ENCODE measurements at places on chromosomes 5 and 9. TPM values are rescaled to one million over a fixed set of nuclear protein-coding genes. Genes with fewer than 3 reads are reported as not detected.

GRCh38 chr9:79764374-79764773 is 192.6 kb downstream of the TLE4 start:
- DNase-seq = peak; percentile 59

Gene GLDC
- 11.4 TPM for total RNA-seq

Gene TRPM3
- 43.9 TPM for total RNA-seq

Gene PCDHA1
- total RNA-seq = 2.6 TPM

DNA sequence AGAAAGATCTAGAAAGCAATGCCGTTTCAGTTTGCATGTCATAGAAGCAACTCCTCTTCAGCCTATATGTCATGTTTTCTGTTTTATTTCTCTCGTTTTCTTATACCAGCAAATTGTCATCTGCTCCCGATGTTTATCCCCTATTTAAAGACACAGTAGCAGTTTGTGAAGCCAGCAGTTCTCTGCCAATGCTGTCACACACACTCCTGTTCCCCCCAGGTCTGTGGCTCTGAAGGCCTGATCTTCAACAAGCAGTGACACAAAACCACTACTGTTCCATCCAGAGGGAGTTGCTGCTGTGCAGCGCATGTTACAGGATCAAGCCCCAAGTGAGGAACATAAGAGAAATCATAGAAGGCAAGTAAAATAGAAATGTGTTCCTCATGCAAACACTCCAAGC is 364.1 kb upstream of the SLC30A5 start:
- no peak for DNase-seq

- no peak for DNase-seq
Observed at GRCh38 chr5:50415912-50416311, 25.2 kb downstream of the EMB start.

- no peak for DNase-seq
Observed at GRCh38 chr9:74304598-74304997, 192.5 kb upstream of the RORB start.

Gene CDKN2A
- total RNA-seq = 67.5 TPM

DNA sequence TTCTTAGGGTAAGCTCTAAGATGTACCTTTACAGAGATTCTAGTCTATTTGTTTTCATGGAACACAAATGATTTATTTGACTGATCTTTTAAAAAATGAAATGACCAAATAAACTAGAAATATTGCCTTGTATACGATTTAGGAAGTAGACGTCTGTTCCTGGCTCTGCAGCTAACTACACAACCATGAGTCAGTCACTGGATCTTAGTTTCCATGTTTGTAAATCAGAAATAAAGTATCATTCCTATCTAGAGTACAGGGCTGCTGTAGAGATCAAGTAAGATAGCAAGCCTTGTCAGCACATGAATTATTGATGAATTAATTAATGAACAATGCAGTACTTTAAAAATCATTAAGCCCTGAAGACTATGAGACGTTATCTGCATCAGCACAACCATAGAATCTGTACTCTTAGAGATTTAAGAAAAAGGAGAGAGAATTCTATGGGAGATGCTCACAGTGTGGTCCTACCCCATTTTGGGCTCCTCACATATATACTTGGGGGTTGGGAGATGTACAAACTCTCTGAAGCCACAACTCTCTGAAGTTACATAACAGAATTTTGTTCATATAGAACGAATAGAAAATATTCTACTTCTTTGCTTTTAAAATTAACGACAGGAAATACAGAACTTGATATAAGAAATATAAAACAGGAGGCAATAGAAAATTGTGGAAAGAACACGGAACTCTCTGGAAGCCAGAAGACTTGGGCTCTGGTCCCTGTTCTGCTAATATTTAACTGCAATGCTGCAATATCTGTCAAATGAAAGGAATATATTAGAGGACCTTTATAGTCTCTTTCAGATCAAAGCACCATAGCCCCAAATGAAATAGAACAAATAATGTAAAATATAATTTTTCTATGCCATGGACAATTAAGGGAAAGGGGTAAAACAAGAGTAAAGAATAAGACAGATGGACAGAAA is 48.4 kb upstream of the HNRNPA0 start:
- DNase-seq = no peak

- DNase-seq = no peak
Observed at GRCh38 chr5:66945389-66946349, 250.9 kb downstream of the CD180 start.

GRCh38 chr5:83401122-83401731 is 70.3 kb upstream of the VCAN start:
- DNase-seq = no peak

- DNase-seq = no peak
Observed at GRCh38 chr5:90585337-90585986, 26.9 kb downstream of the ADGRV1 start.

DNA sequence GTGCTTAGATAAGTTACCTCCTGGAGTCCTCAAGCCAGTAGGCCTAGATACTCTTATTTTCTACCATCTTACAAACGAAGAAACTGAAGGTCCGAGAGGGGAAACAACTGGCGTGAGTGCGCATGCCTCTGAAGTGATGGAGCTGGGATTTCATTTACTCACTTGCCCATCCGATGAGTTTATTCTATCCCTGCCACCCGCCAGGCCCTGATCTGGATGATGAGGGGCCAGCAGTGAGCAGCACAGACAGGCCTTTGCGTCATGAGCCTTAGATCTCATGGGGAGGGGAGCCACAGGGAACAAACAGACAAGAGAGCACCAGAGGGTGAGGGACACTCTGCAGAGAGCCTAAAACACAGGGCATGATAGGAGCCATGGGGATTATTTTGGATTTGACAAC is 34.1 kb upstream of the SLC2A8 start:
- DNase-seq = no peak

GRCh38 chr5:194102-194501 is 2.8 kb downstream of the LRRC14B start:
- DNase-seq = no peak

DNA sequence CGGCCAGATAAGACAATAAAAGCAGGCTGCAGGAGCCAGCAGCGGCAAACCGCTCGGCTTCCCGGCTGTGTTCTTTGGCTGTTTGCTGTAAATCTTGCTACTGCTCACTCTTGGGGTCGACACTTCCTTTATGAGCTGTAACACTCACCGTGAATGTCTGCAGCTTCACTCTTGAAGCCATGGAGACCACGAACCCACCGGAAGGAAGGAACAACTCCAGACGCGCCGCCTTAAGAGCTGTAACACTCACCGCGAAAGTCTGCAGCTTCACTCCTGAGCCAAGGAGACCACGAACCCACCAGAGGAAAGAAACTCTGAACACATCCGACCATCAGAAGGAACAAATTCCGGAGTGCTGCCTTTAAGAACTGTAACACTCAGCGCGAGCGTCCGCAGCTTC is 451.7 kb downstream of the AGTPBP1 start:
- DNase-seq = peak; percentile 34

Gene RPL35
- total RNA-seq = 1,286 TPM

Gene REEP2
- total RNA-seq = 15.7 TPM

DNA sequence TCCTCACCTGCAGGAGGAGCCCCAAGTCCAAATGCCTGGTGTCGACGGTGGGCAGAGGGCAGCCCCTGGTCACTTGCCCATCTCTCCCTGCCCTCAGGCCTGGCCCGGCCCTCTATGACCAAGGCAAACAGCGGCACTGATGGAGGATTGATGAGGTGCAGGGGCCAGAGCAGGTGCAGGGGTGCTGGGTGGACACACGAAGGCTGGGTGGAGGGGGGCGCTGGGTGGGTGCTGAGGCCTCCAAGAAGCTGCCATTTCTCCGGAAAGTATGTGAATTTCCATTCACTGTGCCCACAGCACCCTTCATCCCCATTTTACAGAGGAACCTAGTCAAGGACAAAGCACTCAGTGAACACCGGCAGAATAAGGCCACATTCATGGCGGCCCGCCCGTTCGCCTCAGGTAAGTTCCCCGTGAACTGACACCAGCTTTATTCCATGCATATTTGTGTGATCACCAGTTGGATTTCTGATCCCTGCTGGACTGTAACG is 143.8 kb upstream of the PPP1R26 start:
- DNase-seq = no peak

DNA sequence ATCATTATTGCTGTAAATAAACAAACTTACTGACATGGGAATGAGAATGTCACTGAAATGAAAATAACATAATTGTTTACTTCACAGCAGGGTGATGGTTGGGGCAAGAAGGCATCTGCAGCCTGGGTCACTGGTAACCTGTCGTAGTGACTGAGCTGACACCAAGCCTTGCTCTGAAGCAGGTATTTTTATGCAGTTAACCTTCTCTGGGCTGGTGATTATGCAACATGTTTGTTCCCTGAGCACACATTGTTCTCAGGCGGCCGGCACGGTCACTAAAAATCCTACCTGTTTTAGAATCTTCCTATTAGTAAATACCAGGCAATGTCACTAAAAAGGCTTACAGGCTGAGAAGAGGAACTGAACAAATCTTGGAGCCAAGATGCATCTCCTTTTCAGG is 157.7 kb upstream of the NR3C1 start:
- no peak for DNase-seq

- no peak for DNase-seq
Observed at GRCh38 chr5:93417490-93417889, 163.5 kb downstream of the NR2F1-AS1 start.

Gene FOXD4L5
- total RNA-seq = 0.24 TPM

DNA sequence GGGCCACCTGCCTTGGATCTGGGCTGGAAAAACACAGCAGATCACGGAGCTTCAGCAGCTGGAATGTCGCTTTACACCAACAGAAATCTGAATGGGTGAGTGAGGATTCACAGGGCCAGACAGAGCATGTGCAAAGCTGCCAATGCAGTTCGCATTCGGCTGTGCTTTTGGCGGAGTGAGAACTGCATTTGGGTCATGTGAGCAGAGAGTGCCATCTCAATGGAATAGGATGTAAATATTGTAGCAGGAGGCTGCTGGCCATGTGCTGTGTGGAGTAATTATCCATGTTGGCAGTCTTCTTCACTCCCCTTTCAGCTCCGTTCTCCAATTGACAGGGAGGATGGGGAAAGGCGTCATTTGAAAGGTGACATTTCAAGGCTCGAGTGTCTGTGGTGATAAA is at the start of gene ANKRD55:
TSS of gene ANKRD55 (minus strand) at position 101 of the 400 bp plus-strand sequence. CDS start 417 bp downstream, outside the sequence.
- no peak for DNase-seq

Gene CDHR2
- total RNA-seq = 32.0 TPM

Gene GPX3
- 224 TPM for total RNA-seq

DNA sequence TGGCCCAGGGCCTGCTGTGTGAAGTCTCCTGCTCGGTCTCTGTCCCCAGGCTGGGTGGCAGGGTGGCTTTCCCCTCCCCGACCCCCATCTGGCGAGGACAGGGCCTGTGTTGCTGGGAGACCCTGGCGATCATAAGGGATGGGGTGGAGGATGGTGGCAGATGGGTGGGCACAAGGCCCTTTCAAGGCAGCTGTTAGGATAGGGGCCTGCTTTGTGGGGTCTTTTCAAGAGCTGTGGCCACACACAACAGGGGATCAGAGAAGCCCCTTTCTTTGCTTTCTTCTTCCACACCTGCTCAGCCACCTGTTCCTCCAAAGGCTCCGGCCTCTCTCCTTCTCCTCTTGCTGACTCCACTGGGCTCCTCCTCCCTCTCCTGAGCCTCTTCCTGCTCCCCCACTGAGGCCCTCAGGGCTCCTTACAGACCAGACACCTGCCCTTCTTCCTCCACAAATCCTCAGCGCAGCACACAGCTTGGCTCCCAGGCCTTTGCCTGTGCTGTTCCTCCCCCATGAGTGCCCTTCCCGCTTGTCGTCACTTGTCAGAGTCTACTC is 15.0 kb upstream of the NEURL1B start:
- no peak for DNase-seq

GRCh38 chr5:103473725-103474124 is 88.9 kb downstream of the NUDT12 start:
- DNase-seq = no peak

DNA sequence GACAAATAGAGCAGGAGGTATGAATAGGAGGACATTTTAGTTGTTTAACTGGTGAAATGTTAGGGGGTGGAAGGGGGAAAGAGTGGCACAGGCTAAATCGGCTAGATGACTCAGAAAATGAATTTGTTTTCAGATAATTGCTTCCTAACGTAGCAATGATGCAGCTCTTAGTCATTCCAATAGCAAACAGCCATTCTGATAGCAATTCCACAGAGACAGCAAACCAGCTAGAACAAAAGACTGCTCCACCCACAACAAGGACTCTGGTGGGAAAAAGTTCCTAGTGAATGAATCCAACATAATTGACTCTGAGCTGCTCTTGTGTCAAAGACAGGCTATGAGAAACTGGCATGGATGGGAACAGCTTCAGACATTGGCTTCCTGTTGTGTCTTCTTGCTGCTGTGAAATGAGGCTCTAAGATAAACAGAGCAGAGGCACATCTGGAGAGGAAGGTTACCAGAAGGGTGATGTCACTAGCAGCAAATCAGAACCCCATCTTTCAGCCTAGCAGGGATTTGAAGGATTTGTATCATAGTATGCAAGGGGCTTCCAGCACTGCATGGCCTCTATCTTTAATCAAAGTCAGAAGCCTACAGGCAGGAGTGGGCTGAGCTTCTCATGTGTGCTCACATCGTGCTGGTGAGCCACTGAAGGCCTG is 28.1 kb upstream of the F2RL1 start:
- DNase-seq = no peak

GRCh38 chr5:132233811-132234683 is 6.4 kb upstream of the P4HA2 start:
- no peak for DNase-seq

Gene SPATA31E1
- total RNA-seq = 4.8 TPM

Gene CD74
- total RNA-seq = 223 TPM

Gene FRMD3
- total RNA-seq = 5.5 TPM

- no peak for DNase-seq
Observed at GRCh38 chr5:137188566-137188965, 310.6 kb downstream of the SPOCK1 start.

- DNase-seq = no peak
Observed at GRCh38 chr9:36847781-36848673, 186.0 kb downstream of the PAX5 start.

DNA sequence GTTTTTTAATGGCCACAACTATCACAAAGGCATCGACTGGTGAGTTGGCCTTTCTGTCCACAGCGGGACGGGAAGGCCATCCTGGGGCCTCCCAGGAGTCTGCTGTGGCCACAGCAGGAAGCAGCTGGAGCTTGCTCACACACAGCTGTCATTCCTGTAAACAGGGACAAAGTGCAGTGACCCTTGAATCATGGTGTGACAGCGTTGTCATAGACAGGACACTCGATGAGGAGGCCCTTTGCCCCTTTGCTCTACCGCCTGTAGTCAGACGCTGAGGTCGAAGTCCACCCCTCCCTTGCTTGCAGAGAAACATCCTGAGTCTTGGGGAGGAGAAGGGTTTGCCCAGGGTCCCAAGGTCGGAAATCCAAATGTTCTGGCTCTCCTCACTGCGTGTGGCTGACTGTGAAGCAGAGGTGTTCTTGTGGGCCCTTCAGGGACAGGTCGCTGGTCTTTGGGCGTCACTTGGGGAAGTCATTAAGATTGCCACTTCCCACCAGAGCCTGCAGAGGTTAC is 35.1 kb downstream of the NDST1 start:
- no peak for DNase-seq

DNA sequence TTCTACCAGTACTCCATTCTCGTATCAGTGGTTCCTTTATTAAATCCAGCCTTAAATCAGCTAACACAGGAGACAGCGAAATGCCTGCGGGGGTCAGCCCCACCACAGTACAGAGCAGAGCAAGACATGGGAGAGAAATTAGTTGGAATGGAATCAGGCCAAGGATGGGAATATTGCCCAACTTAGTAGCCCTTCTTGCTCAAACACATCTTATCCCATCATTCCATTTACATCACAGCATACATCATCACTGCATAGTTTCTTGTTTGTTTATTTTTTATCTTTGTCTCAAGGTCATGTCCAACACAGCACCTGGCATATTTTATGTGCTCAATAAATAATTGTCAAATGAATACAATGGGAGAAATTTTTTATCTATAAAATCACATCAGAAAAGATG is 34.3 kb upstream of the DAB2 start:
- DNase-seq = no peak

Gene ADGRV1
- 18.0 TPM for total RNA-seq

- DNase-seq = no peak
Observed at GRCh38 chr5:158502686-158503085, 597.0 kb downstream of the EBF1 start.
